Suppressor macrophage (primary cell): ENCODE measurements at places on chromosomes 4 and X.

DNA sequence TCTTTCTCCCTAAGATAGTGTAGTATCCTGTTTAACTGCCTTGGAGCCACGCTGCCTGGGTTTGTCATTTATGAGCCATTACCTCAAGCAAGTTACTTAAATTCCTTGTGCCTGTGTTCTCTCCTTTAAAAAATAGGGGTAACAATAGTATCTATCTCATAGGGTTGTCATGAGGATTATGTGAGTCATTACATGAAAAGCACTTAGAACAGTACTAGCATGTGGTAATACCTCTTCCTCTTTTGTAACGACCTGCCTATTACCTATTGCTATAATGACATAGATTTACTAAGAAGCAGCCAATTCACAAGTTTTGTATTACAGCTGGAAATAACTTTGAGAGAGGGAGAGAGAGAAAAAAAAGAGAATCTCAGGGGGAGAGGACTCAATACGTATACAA is 834.7 kb downstream of the RAPGEF2 start:
- no peak for DNase-seq

- peak; percentile 31 for DNase-seq
Observed at GRCh38 chrX:72540318-72540717, 32.3 kb downstream of the HDAC8 start.

GRCh38 chr4:156336511-156336910 is 382.8 kb upstream of the CTSO start:
- DNase-seq = no peak

DNA sequence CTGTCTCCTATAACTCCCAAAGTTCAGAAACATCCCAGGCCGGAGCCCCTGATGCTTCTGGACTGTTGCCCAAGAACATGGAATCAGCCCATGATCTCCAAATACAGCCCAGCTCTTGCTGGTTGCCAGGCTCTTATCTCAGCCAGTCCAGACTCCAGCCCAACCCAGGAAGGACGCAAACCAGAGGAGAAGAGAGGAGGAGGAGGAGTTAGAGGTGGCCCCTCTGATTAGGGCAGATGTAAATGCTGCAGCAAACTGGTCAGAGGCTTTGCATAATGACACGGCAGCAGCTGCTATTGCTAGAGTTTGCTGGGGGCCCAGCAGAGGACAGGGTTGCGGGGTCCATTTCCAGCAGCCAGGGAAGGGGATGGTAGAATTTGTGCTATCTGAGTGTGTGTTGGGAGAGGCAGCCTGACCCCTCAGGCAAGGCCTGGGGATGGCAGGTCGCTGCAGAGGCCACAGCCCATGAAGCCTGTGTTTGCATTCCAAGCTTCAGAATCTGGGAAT is 4.2 kb upstream of the OTUD5 start:
- no peak for DNase-seq

DNA sequence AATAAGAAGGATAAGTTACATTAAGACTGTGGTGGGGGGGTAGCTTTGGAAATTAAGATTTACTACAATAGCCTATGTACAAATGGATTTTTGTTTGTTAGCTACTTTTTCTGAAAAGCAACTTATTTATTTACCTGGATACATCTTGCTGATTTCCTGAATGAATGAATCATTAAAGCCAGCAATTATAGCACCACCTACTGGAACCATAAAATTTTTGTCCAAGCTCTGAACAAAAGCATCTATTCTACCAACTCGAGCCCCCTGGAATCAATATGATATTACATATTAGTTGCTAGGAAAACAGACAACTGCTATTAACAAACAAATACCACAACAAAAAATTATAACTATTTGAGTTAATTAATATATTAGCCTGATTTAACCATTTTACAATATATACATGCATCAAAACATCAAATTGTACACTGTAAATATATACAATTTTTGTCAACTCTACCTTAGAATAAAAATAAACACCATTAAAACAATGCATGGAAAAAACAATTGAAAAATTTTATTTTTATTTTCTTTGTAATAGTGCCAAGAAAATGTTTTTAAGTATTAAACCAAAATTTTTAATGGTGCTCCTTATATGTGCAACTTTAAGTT is 15.3 kb downstream of the SEPSECS start:
- DNase-seq = peak; percentile 24

DNA sequence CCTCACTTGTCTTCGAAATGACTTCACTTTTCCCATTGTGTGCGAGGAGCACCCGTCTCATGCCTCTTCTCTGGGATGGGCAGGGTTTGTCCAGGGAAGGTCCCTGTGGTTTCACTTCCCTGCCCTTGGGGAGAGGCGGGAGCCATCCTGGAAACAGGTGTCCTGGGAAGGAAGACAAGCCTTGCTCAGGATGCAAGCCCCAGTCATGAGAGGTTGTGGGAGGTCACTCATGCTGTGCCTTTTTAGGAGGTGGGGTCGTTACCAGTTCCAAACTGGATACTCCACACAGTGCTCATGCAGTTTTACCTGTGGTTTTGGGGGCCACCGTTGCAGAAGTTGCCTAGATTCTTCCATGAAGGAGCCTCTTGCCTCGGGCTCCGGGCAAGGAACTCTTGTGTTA is 3.8 kb downstream of the RGS12 start:
- DNase-seq = no peak

- no peak for DNase-seq
Observed at GRCh38 chr4:7148337-7148736, 44.0 kb upstream of the SORCS2 start.

DNA sequence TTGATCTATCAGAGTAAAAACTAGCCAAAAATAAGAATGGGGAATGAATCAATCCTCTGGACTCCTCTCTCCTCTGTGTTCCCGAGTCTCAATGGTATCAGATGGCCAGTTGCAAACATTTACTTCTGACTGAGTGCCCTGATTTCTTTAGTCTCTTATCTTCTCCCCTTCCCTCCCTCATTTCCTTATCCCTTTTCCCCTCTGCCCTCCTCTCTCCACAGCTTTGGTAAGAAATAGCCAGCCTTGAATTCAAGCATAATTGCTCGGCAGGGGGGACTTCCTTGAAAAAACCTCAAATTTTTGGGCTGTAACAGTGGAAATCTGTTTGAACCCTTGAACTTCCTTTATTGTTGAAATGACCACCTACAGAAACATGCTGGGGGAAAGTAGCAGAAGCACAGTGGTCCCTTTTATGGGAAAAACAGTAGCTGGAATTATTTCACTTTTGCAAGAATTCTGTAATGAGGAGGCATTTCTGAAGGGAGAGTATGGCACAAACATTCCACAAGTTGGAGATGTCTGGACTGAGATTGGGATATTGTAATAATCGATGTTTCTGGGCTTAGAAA is 40.3 kb downstream of the NHS start:
- no peak for DNase-seq

DNA sequence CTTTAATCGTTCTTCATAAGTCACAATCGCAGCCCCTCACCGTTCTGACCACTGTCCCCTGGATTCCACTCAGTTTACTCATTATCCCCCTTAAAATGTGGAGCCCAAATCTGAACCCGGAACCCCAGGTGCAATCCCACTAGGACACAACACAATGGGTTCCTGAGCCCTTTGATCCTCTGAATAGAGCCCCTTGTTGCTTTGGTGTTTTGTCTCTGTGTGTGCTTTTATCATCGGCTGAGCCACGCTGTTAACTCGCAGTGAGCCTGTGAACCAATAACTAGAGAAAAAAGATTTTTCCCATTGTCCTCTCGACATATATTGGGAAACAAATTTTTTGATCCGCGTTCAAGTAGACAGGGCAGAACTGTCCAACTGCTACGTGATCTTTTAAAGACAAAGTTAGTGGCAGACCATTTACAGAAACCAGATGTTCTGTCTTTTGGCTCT is 617 bp upstream of the PDHA1 start:
- DNase-seq = no peak
